ENCODE measurements at places on chromosomes 11 and 22.

DNA sequence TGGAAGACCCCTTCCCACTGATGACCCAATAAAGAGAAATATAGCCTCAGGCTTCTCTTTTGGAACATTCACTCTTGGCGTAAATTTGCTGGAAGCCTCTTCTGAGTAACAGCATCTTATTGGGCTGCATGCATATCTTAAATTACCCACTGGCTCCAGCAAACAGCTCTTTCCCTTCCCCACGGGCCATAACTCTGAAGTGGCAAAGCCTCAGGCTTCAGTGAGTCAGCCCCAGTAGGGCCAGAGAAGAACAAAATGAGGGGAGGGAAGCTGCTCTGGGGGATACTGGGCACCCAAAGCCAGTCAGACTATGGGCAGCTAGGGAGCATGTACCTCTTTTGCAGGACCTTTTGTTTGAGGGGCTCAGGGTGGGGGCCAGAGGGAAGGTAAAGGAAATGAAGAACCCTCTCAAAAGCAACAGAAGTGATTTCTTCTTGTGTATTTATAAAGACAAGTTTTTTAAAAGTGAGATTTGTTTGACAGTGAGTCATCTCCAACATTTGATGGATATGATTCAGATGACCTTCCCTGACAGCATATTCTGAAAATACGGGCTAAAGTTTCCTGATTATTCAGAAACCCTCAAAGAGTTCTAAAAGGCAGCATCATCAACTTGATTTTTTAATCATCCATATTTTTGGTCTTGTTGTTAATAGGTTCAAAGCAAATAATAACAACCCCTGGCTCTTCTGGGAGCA, 203.4 kb downstream of the KIF18A start:
- no peak for DNase-seq

GRCh38 chr11:65912845-65913244, 6.0 kb downstream of the C11orf68 start:
- DNase-seq, result no peak

GRCh38 chr11:78359921-78360320, 57.7 kb downstream of the GAB2 start:
- DNase-seq, result no peak

DNA sequence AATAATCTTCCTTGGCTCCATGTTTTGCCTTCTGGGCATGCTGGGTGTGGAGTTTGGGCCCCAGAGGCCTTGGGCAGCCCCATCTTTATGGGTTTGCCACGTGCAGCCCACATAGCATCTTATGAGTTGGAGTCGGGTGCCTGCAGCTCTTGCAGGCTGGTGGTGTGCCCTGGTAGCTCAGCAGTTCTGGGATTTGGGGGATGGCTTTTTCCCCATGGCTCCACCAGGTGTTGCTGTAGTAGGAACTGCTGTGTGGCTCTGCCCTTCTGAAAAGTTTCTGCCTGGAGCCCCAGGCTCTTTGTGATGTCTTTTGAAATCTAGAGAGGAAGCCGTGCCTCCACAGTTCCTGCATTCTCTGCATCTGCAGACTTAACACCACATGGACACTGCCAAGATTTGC, 16.8 kb downstream of the EED start:
- DNase-seq, result no peak

DNA sequence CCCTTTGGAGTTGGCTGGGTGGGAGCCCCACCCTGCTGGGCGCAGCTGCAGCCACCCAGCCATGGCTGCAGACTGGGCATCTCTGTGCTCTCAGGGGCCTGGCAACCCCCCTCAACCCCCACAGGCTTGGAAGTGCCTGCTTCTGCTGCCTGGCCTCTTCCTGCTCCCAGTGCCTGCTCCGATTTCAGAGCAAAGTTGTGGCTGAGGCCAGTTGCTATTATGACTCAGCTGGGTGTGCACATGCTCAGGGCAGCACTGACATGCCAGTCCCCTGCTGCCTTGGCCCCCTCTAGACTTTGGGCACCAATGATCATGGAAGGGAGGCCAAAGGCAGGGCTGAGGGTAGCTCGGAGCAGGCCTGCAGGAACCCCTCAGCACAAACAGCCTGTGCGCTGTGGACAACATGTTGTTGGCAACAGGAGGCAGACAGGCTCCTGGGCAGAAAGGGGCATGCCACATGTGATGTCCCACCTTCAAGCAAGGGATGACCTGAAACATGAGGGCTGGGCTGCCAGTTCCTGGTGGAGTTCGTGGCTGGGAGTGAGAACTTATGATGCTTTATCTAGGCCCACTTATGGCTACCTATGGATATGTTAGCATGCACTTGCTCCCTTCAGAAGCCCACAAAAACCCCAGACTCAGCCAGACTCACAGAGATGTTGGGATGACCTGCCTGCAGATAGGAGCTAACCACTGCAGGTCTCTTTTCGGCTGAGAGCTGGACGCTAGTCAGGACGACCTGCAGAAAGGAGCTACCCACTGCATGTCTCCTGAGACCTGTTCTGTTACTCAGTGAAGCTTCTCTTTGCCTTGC, 96.4 kb upstream of the AMOTL1 start:
- DNase-seq, result no peak

GRCh38 chr11:71144010-71144409, 108.4 kb downstream of the SHANK2 start:
- DNase-seq, result no peak

GRCh38 chr11:87300640-87301380, 263.1 kb downstream of the TMEM135 start:
- DNase-seq, result no peak

DNA sequence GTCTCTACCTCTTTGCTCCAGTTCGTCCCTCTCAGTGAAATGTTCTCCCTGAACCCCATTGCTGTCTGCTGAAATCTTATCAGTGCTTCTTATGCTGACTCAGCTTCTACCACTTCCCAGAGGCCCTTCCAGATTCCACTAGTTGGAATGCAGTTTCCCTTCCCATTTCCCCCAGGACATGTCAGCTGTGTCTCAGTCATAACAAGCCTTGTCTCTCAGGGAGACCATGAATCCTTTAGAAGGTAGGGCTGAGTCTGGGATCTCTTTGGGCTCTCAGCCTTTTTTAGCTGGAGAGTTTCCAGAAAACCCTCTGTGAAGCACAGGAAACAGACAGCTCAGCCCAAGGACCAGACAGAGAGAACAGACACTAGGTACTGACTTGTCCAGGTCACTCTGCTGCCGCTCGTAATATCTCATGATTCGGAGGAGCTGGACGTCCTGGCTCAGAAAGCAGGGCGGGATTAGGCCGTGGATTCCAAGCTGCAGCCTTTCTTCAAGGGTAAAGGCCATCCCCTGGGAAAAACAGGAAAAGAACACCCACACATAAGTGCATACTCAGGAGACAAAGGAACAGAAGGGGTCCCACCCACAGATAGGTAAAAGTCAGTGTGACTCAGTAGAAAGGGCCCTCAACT, 113.0 kb downstream of the ME3 start:
- peak; percentile 2 for DNase-seq

- DNase-seq, result no peak
Measured at GRCh38 chr22:23104187-23104971, 34.1 kb downstream of the GNAZ start.

DNA sequence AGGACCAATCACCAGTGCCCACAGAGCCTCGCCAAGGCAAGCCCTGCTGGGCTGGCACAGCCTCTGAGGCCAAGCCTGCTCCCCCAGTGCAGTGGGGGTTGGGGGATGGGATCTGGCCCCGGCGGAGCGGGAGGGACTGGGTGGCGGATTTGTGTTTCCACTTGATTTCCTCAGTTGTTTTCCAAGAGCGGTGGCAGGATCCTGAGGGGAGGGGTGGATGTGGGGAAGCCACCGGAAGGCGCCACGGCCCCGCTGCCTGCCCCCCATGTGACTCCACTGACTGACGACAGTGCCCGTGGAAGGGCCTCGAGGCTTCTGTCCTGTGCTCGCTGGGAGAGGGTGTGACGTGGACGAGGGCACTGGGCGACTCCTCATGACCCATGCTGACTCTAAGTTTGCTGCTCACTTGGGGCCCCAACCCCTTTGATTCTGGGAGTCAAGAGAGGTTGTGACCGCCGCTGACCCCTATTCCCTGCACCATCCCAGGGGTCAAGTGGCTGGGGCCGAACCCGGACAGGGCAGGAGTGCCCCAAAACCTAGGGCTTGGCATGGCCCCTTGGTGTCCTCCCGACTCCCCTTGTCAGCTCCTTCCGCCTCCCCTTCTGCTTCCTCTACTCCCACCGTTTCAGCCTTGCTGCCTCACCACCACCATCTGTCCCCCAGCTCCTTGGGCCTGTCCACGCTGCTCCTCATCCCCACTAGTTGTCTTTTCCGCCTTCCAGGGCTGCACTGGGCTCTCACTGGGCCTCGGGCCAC, 23.5 kb upstream of the PICK1 start:
- DNase-seq, result no peak

DNA sequence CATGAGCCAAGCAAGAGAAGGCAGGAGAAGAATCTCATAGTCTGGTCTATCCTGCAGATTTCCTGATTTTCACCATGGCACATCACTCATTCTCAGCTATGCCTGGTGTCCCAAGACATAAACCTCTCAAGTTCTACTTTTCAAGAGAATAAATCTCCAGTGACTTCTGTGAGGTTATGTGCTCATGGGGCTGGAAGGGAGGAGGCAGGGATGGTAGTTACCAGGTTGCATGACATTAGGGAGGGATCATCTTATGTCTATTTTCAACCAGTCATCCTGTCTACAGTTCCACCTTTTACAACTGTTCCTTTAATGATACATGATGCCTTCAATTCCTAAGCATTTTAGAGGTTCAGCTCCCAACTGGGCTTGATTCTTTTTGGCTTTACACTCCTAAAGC, 297.7 kb downstream of the SOX6 start:
- DNase-seq, result no peak

DNA sequence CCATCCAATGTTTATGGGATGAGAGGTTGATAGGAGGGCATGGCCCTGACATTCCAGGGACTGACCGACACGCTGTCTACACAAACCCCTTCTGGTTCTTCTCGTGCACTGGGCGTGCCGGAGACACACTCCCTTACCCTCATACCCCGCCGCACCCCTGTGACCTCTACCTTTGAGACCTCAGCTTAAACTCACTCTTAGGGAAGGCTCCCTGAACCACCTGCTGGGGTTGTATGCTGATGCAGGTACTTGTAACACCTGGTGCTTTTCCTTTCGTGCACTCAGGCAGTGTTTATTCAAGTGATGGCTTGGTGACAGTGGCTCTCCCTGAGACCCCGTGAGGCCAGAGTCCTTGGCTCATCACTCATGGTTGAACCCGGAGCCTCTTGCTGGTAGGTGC, 12.0 kb downstream of the PPARA start:
- DNase-seq, result no peak

GRCh38 chr22:41935509-41935908, 8.9 kb upstream of the TNFRSF13C start:
- no peak for DNase-seq

GRCh38 chr11:70111269-70112016, 33.3 kb downstream of the ANO1 start:
- peak; percentile 39 for DNase-seq

DNA sequence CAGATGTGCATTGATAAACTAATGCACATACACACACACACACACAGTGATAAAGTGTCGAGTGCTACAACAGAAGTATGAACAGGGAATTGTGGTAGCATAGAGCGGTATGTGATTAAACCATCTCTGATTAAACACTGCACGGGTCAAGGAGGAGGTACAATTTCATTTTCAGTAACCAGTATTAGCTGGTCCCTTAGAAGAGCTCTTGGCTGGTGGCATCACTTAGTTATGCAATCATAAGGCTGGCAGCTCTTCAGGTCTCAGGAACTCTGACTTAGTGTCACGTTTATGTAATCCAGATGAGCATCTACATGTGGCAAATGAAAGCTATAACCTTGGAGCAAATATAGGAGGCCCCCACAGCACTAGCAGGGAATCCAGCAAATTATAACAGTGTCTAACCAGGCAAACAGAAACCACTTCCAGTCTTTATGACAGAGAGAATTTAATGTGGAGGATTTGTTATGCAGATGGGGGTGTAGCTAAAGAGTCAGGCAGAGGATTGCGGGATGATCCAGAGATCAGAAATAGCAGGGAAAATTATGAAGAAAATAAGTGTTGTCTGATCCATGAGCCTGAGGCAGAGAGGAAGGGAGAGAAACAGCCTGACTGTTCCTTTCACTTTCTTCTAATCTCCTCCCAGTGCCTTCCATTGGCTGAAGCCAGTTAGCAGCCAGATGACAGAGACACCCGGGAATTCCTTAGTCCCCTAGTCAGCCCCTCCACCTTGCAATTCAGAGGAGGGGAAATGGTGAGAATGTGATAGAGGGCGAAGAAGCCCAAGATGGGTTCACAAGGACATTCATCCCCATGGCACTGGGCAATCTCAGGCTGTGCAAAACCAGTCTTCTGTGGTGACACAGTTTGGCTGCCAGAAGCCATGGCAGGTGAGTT, 533.1 kb upstream of the TENM4 start:
- DNase-seq, result no peak

DNA sequence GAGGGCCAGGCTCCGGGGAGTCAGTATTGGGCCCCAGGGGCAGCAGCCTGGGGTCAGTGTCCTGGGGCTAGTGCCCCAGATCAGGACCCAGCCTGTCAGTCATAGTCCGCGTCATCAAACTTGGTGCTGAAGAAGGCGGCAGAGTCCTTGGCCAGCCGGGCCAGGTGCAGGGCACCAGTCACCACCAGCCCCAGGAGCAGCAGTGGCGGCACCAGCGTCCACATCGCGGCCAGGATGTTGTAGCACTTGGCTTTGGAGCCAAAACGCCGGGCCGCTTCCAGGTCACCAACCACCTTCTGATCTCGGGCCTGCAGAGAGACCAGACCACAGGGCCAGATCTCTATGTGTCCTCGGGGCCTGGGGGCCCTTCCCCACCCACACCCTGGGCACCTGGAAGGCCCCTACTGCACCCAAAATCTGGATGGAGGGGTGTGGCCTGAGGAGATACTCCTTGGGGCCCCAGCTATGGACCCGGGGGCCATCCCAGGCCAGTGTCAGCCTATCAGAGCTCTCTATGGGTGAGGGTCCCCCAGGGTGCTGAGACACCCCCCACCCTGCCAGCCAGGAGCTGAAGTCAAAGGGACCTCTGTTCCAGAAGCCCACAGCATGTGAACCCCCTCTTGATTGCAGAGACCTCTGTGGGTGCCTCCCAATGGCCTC, 790 bp downstream of the IFITM5 start:
- no peak for DNase-seq

- no peak for DNase-seq
Measured at GRCh38 chr11:8631395-8632118, 37.5 kb upstream of the STK33 start.

DNA sequence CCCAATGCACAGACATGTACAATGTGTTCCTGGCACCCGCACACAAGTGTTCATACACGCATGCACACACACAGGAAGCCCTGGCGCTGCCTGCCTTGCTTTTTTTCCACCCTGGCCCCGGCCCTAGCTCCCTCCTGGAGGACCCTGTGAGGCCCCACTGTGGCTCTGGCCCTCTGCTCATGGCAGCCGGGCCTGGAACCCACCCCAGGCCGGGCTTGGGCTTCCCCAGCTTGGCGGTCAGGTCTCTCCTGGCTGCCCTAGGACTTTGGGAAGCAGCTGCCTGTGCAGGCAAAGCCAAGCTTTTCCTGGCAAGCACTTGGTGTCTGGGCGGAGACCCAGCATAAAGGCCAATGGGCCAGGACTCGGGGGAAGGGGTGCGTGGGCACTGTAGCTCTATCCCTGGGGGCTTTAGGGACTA, 30.5 kb downstream of the CD82 start:
- no peak for DNase-seq

GRCh38 chr11:44761551-44761961, 34.8 kb downstream of the TSPAN18 start:
- peak; percentile 29 for DNase-seq

All from cardiac muscle cell (in vitro differentiated cells and primary cell).